NCI-H187 (cell line): ENCODE measurements at places on chromosomes 7 and 10.

DNA sequence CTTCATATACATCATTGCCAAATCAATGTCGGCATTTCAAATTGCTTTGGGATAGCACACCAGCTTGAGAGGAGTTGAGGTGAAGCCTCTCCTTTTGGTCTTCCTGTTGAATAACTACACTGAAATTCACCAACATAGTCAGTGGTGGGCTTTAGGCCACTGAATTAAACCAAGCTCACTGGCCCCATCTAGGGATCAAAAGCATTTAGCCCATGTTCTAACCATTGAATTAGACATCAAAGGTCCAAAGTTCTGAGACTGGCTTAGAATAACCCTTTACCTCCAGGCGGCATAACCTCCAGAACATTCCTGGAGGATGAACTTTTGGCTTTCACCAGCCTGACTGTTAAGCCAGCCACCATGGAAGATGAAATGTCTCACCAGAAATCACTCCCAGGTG lies 54.6 kb downstream of the BPGM start:
- no peak for DNase-seq

DNA sequence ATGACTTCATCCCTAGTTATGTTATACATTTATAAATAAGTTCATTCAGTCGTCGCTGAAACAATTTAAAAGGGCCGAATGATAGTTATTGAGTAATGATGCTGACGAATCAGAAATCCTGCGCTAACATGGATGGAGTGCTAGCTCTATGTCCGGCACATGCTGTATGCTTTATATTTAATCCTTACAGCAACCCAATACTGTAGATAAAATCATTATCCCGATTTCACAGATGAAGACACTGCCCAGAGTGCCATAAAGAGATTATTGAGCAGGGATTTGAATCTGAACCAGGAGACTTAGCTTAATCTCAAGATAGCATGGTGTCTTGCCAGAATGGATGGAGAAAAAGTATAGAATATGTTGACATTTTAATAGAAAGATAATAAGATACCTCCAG lies 1.1 kb upstream of the ICA1 start:
- DNase-seq = no peak

DNA sequence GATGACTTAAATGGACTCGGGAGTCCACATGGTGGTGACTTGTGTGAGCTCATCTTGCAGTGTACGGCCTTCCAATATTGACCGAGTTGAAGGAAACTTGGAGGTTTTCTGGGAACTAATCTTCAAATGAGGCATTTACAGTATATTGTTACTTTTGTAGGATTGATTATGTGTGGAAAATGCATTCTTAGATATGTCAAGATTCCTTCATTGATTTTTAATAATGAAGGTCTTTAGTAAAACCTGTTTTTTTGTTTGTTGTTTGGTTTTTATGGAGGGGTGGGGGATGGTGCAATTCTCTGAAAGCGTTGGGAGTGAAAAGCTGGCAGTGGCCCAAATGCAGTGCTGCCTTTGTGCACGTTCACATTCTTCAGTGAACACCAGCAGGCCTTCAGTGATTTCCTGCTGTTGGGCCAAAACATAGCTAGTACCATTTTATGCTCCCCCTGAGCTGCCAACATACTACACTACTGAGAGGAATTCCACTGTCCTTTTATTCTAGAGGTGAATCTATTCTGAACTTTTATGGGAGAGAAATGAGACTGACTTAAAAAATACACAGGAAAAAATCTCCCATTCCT lies 50.4 kb downstream of the CCNY start:
- DNase-seq = no peak

- DNase-seq = no peak
Measured at GRCh38 chr7:111045449-111045848, 45.5 kb upstream of the LRRN3 start.

- no peak for DNase-seq
Measured at GRCh38 chr7:133542209-133542780, 289.4 kb downstream of the EXOC4 start.

DNA sequence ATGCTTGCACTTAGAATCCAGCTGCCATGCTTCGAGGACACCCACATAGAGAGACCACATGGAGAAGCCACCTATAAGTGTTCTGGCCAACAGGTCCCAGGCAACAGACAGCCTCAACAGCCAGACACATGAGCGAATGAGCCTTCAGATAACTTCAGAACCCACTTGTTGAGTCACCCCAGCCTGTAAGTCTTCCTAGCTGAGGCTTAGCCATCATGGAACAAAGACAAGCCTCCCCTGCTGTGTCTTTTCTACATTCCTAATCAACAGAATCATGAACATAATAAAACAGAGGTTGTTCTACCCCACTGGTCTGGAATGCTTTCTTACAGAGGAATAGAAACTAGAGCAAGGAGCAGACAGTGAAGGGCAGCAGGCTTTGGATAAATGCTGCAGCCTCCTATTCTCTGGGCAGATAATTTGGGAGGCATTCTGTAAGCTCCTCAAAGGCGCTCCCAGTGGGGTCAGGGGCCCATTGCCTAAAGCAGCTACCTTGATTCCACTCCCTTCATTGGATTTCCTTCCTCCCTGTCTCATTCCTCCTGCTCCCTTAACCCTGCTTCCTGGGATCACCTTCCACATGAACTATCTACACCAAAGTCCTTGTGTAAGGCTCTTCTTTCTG lies 4.6 kb downstream of the TLL2 start:
- DNase-seq = no peak

DNA sequence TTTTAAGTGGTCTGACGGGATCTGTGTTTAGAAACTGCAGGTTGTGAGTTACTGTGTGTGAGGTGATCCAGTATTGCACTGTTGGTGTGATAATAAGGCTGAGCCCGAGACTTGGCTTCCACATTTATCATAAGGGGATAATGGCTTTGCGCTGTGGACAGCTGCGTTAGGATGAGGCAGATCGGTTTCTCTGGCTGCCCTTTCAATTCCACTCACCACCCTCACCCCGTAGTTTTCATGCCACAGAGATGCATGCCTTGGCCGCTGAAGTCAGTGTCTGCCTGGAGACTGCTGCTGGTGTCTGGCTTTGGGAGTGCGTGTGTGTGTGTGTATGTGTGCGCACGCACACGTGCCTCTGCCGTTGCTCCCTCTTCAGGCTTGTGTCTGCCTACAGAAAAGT lies 273.0 kb downstream of the CCDC3 start:
- DNase-seq = no peak

GRCh38 chr7:77246026-77246640 lies 46.5 kb upstream of the FGL2 start:
- no peak for DNase-seq

DNA sequence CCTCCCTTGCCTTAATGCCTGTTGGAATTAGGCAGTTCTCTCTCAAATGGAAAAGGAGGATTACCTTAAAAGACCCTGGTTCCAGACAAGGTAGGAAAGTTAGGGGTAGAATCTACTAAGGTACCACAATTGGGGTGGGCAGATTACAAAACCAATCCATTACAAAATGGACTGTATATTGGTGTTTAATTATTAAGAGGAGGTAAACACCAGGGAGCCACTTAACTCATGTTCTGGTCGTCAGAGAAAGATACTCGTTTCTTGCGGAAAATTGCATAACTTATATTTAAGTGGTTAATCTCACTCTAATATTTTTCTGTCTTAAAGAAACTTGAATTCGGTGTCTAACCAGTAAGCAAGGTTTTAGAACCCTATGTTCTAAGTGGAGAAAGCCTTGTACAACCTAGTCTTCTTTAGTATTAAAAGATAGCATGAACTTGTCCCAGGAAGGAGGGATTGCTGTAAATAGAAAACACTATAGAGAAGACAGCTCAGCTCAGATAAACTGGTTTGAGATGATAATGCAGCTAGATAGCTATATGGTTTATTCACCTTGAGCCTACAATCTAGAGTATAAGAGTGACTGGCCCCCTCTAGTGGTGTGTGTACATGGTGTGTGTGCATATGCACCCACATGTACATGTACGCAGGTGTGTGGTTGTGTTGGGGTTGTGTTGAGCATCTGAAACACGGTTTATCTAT lies 58.0 kb upstream of the STRIP2 start:
- DNase-seq = no peak

GRCh38 chr10:131088619-131089018 lies 222.9 kb downstream of the TCERG1L start:
- no peak for DNase-seq

DNA sequence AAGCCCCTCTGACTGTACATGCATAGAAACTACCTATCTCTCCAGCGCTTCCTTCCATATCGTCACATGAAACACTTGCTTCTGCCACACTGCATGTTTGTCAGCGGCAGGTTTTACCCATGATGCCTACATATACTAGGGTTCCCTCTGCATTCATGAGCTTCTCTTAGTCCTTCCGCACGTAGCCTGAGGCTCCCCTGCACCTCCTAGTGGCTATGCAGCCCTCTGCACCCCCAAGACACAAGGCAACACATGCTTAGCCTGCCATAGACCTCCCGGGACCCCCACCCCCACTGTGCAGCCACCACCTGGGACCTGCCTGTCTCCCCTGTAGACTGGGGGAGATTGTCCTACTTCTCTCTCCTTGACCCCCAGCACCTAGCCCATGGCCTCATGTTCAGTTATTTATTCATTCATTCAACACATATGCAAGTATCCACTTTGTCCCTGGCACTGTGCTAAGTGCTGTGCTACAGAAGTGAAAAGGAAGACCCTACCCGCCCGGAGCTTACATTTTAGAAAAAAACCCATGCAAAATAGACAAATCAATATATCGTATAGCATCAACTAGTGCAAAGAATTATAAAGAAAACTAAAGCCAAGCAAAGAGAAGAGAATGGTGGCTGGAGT lies 23.5 kb downstream of the TMEM273 start:
- no peak for DNase-seq

- DNase-seq = no peak
Measured at GRCh38 chr10:43200538-43201390, 62.5 kb downstream of the CSGALNACT2 start.

DNA sequence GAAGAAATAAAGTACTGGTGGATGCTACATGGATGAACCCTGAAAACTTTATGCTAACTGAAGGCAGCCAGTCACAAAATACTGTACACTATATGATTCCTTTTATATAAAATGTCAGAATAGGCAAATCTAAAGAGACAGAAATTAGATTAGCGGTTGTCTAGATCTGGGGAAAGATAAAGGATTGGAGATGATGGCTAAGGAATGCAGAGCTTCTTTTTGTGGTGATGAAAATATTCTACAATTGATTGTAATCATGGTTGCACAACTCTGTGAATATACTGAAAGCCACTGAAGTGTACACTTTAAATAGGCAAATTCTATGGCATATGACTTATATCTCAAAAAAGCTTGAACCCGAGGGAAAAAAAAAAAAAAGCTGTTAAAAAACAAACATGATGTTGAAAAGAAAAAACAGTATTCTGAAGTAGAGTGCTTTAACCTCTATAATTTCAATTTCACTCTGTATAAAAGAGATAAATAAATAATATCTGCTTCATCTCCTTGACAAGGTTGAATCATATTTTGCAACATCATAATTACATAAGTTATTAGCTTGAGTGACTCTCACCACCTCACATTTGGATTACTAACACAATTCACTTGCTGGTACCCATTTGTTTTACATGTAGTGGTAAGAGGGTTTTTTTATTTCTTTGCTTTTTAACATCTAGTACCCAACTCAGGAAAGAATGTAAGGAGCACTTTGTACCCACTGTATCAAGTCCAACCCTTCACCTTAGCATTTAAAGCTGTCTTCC lies 2.8 kb upstream of the GNAI1 start:
- DNase-seq = no peak

DNA sequence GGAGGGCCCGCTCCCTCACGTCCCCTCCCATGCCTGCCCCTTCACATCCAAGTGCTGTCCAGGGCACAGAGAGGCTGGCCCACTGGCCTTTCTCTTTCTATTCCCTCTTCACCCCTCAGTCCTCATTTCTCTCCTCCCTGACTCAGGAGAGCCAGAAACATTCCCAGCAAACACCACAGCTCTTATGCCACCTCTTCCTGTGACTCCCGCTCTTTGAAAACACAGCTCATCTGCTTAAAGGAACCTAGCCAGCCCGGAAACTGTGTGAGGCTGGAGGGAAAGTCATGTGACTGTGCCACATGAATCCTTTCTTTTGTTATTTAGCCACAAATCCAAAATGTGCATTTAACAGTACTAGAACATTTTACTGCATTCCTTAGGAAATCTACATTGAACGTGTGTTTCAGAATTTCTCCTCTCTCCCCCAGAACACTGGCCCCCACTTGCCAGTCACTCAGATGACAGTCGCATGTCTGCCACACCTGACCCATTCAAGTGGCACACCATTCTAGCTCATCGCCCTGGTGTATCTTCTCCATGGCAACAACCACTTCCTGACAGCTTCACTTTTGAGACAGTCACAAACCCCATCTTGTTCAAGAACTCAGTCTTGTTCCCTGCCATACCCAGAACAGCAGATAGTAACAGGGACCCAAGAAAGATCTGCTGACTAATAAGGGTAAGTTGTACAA lies 42.8 kb downstream of the GRB10 start:
- DNase-seq = no peak

- DNase-seq = no peak
Measured at GRCh38 chr7:26688388-26688787, 176.0 kb downstream of the SKAP2 start.

DNA sequence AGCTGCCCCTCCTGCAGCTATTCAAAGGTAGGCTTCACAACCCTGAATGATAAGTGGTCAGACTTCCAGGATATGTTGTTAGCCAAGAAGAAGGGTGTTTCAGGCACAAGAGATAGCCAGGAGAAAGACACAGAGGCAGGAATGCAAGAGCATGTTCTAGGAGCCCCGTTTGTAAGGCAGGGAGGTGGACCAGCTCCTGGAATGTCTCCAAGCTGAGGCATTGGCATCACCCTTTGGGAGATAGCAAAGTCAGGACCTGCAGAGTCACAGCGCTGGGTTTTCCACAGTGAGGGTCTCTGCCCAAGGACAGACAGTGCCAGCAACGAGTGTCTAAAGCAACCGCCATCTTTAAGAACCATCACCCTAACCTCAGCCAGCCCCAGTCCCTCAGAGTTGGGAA lies 484.5 kb upstream of the ZMIZ1 start:
- no peak for DNase-seq

- no peak for DNase-seq
Measured at GRCh38 chr7:157526005-157526912, 189.5 kb downstream of the DNAJB6 start.

DNA sequence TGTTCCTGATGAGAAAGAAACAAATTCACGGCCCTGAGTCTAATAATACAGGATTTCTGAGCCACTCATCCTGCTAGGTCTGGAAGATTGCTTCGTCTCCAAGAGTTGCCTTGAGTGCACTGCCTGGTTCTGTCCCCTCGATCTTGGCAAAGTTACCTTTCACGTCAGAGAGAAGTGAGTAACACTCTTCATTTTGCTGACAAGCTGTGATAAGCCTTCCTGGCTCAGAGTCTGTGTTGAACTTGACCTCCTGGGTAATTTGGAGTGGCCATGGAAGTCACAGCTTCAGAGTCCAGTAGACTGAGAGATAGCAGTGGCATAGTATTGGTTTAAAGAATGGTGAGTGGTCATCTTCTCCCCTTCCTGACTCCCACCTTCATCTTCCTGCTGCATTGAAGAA lies 64.7 kb upstream of the LRGUK start:
- no peak for DNase-seq
